ENCODE measurements at places on chromosomes 3 and 15.

DNA sequence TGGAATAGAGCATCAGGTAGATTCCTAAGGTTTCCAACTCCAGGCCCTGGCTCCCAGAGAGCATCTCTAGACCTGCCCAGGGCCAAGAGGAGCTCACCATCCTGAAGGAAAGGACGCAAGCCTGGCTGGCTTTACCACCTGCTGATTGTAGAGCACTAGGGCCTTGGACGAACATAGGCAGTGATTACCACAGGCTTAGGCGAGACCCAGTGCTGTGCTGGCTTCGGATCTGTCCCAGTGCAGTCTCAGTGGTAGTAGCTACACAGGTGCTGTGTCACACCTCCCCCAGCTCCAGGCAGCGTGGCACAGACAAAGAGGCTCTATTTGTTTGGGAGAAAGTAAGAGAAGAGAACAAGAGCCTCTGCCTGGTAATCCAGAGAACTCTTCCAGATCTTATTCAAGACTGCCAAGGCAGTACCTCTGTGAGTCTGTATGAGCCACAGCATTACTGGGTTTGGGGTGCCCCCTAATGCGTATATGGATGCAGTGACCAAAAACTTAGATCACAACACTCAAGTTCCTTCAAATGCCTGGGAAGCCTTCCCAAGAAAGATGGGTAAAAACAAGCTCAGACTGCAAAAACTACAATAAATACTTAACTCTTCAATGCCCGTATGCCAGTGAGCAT, 25.4 kb downstream of the ISG20 start:
- DNase-seq = no peak

- peak; percentile 18 for DNase-seq
Measured at GRCh38 chr3:181880331-181880730, 168.6 kb downstream of the SOX2 start.

- no peak for DNase-seq
Measured at GRCh38 chr3:129645286-129645685, 38.8 kb upstream of the PLXND1 start.

DNA sequence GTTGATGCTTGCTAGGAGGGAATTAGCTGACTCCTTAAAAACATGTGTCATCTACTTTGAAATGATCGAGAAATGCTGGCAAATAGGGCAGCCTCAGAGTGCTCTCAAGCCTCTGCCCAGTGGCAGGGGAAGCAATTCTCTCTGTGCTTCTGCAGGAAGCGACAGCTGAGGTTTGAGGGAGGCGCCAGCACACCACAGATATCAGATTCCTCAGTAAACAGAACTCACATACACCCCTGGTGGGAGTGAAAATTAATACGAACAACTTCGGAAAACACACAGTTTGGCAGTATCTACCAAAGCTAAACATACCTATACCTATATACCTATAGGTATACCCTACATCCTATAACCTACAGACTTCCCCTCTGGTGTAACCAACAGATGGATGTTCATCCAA, 61.3 kb downstream of the NSMCE3 start:
- DNase-seq = peak; percentile 81

DNA sequence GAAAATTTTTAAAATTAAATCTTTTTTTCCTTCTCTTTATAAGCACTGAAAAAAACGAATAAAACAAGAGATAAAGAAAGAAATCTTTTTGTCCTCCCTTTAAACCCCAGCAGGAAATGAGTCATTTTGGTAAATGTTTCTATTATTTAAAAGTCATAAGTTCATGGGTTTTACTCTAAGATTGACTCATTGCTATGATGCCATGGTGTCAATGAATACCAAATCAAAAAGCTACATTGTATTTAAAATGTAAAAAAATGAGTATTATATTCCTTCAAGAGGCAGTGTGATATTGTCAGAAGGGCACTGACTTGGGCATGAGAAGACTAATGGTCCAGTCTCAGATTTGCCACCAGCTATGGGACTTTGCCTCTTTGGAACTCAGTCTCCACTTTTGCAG, 303.4 kb upstream of the DNAJC19 start:
- DNase-seq = no peak

- no peak for DNase-seq
Measured at GRCh38 chr15:67607329-67607728, 64.8 kb downstream of the MAP2K5 start.

DNA sequence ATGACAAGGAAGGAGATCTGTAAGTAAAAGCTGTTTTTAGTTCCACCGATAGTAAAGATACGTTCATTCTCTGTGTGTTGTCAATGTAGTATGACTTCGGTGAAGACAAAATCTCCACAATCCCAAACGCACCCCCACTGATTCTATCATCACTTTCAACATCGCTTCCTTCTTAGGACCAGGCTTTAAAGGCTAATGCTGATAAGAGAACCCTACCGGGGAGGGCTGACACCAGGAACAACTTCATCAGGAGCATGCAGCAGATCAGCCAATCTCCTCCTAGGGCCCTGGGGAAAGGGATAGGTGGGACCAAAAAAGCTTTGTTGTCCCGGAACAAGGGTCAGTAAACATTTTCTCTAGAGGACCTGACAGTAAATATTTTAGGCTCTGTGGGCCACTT, 334.1 kb downstream of the VPS13C start:
- no peak for DNase-seq

DNA sequence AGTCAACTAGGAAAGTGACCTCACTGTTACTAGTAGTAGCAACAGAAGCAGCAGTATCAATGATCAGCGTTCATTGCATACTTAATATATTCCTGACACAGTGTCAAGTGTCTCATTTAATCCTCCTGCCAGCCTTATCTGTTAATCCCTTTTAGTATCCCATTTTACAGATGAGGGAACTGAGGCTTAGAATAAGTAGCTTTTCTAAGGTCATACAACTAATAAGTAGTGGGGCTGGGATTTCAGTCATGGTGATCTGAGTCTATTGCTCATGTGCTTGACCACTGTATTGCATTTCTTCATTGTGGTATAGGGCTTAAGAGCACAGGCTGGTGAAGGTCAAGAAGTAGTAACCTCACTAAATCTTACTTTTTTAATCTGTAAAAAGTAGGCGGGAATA, 233.6 kb downstream of the PTPRG start:
- DNase-seq = no peak

- DNase-seq = no peak
Measured at GRCh38 chr3:4063916-4064574, 239.1 kb upstream of the SETMAR start.

GRCh38 chr15:55322467-55322866, 3.4 kb downstream of the PIGB start:
- DNase-seq = no peak

GRCh38 chr15:52106641-52107040, 5.9 kb downstream of the BCL2L10 start:
- no peak for DNase-seq

DNA sequence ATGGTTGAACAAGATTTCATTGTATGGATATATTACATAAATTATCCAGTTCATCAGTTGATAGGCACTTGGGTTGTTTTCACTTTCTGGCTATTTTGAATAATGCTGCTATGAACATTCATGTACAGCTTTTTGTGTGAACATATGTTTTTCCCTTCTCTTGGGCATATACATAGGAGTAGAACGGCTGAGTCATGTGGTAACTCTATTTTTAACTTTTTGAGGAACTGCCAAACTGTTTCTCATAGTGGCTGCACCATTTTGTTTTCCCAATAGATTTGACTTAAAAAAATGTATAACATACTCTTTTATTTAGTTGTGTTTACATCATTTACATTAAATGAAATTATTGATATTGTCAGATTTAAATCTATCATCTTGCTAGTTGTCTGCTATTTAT, 28.8 kb upstream of the RFX7 start:
- no peak for DNase-seq

- no peak for DNase-seq
Measured at GRCh38 chr3:11283139-11283475, 10.9 kb downstream of the ATG7 start.

DNA sequence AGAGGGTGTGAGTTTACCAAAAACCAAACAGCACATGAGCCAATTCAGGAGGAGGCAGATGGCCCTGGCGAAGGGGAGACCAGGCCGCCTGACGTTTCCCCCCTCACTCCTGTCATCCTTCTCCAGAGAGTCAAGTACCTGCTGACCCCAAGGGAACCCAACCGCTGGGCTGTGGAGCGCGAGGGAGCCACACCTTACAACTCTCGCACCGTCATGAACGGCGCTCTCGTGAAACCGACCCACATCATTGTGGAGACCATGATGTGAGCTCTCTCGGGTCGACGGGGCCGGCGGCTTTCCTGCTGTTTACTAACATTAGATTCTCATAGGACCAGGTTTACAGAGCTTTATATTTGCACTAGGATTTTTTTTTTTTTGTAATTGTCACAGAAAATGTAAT, 55.4 kb downstream of the GRIP2 start:
- DNase-seq = no peak

DNA sequence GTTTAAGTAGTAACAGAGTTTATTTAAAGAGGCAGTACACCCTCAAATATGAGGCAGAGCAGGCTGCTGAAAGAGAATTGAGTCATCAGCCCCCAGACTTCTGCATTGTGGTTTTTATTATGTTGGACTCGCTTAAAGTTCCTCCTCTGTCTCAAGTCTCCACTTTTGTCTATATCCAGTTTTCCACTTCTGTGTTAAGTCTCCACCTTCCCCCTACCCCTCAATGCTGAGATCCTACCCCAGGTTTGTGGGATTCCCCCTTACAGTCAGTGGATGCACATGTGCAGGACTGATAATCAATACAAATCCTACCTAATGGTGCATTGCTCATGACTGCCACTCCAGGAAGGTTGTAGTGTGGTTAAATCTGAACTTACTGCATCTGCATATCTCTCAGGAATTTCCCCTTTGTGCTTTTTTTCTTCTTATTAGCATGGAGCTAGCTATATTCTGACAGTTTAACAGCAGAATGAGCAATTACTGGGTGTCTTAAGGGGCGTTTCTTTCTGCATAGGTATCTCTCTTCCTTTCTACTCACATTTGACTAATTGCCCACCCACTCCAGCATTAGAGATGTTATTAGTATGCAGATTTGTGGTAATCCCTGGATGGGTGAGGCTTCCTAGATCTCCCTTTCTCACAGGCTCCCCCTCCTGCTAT, 11.9 kb upstream of the CD200R1L start:
- DNase-seq = no peak

GRCh38 chr3:108552267-108553159, 36.7 kb downstream of the CIP2A start:
- DNase-seq = peak; percentile 15

DNA sequence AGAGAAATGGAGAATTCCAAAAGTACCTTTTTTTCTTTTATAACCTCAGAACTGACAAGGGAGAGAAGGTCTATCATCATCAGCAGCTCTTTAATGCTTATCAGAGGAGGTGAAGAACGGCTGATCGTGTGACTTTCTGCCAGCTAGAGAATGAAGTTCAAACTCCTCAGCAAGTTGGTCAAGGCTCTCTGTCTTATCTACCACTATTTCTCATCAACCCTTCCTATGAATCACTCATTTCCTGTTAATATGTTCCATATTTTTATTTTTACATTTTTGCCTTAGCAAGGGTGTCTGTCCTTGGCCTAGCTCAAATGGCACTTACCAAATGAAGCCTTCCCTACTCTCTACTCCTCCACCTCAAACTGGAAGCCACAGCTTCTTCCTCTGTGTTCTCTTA, 73.1 kb upstream of the TSPAN3 start:
- no peak for DNase-seq

DNA sequence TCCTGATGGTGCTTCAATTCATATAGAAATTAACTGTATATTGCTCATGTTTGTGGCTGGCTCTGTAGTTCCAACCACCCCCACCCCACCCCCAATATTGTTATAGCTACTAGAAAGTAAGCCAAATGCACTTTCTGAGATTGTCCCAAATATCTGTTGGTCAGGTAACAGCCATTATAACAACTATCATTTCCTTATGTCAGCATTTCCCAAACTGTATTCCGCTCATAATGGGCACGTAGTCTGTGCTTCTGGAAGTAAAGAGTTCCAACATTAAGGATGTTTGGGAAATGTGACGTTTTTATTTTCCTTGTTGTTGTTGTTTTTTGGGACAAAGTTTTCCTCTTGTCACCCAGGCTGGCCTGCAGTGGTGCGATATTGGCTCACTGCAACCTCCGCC, 12.2 kb upstream of the TBL1XR1 start:
- no peak for DNase-seq

- DNase-seq = no peak
Measured at GRCh38 chr3:73774645-73775044, 149.9 kb upstream of the PDZRN3 start.

GRCh38 chr15:64891561-64891960, 20.1 kb upstream of the ANKDD1A start:
- DNase-seq = no peak

GRCh38 chr3:4834403-4834866, 144.8 kb upstream of the BHLHE40 start:
- DNase-seq = no peak

- DNase-seq = no peak
Measured at GRCh38 chr15:52680041-52680391, 828 bp upstream of the ATOSA start.

GRCh38 chr15:28921336-28921735, 35.6 kb downstream of the APBA2 start:
- peak; percentile 40 for DNase-seq

DNA sequence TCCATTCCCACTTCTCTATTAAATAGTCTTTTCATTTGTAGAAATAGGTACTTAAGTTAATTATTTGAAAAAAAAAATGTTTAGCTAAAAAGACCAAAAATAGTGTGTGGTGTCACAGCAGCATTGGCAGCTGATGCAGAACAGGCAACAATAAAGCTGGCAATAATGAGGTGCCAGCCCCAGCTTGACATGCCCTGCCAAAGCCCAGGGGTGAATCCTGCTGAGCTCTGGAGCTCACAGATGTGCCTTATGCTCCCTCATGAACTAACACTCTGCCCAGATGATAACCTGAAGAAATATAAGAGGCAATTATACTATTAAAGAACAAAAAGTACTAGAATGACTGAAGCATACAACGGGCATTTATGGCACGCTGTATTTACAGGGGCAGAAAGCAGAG, 63.8 kb downstream of the IGSF11 start:
- no peak for DNase-seq

DNA sequence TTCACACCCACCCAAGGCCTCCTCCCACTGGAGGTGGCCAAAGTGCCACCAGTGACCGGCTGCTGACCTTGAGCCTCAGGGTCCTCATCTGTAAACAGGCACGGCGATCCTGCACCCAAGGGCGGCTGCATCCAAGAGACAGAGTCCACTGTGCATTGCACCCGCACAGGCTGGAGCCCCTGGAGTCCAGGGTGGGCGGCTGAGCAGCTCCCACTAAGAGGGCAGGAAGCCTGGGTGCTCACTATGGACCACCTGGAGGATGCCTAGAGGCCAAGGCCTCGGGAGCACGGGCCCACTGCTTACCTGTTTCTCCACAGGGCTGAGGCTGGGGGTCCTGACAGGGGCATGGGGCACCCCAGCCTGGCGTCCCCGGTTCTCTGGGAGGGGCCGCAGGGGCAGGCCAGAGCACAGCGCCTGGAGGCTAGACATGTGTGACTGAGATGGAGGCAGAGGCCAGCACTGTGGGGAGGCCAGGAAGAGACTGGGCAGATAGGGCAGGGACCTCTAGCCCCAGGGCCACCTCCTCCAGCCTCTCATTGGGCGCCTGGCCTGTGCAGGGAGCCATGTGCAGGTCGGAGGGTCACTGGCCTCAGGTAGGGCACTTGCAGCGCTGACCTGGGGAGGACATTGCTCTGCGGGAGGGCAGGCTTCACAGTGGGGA, at the start of gene UROC1:
Gene UROC1, minus strand, starts transcription at position 483 of the 661 bp plus-strand sequence. Its CDS starts 54 bp downstream, at position 429.
- no peak for DNase-seq

- no peak for DNase-seq
Measured at GRCh38 chr3:102032491-102033383, 183.4 kb downstream of the NFKBIZ start.
